ENCODE measurements at places on chromosomes 5 and 9.

DNA sequence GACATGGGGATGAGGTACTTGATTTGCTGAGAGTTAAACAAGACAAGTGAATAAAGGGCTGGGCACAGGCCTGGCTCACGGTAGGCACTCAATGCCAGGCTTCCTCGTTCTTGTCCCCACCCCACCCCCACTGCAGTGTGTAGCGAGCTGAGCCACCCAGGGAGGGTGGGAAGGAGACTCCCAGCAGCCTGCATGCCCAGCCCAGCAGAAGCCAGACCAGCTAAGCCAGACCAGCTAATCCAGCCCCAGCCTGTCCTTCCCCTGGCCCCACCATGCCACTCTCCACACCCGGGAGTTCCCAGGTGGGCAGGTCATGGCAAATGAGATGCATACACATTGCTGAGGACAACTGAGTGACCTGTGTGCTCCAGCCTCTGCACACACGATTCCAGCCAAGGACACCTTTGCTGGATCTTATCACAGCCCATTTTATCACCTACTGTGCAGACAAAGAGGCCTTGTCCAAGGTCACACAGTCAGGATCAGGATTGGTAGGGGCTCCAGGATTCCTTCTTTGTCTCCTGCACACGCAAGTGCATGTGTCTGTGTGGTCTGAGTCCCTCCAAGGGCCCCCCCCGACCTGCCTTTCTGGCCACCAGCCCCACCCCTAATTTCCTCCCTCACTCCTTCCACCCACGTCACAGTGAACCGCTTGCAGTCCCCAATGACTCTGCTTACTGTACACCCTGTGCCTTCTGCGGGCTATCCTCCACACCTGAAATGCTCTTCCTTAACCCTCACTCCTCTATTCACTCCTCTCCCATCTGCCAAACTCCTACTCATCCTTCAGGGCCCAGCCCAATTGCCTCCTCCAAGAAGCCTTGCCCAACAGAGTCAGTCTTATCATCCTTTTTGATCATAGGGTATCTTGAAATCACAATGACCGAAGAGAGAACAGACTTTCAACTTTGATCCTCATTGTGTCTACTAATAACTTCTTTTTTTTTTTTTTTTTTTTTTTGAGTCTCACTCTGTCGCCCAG, 26.6 kb downstream of the DUSP1 start:
- no peak for DNase-seq

DNA sequence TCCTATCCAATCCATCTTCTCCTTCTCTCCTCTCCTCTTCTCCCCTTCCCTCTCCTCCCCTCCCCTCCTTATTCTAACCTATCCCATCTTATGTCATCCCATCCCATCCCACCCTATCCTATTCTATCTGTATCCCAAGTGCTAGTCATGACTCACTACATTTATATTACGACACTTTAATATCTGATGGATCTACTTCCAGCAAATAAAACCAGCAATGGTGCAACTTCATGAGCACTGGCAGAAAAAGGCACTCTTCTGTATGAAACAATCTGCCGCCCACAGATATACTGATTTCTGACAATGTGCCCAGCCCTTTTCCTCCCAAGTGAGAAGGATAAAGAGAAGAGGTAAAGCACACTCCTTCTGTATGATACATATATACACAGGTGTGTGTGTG, 86.6 kb upstream of the ANKH start:
- no peak for DNase-seq

DNA sequence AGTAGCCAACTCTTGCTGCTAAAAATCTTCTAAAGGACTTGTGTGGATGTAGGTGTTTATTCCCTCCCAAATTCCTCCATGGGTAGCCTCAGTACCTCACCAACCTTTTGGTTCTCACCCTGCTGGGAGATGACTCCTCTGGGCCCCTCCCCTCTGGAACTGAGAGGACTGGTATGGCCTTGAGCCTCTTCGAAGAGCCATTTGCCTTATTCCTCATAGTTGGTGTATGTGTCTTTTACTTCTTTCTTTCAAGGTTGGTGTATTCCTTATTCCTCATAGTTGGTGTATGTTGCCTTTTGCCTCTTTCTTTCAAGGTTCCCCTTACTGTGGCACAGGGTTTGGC, 48.3 kb downstream of the GNAQ start:
- DNase-seq: no peak

DNA sequence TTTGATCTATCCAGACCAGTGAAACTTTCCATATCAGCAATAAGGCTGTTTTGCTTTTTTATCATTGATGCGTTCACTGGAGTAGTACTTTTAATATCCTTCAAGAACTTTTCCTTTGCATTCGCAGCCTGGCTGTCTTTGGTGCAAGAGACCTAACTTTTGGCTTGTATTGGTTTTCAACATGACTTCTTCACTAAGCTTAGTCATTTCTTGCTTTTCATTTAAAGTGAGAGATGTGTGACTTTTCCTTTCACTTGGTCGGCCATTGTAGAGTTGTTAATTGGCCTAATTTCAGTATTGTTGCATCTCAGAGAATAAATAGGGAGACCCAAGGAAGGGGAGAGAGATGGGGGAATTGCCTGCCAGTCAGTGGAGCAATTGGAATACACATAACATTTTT, 26.4 kb upstream of the CMYA5 start:
- no peak for DNase-seq

DNA sequence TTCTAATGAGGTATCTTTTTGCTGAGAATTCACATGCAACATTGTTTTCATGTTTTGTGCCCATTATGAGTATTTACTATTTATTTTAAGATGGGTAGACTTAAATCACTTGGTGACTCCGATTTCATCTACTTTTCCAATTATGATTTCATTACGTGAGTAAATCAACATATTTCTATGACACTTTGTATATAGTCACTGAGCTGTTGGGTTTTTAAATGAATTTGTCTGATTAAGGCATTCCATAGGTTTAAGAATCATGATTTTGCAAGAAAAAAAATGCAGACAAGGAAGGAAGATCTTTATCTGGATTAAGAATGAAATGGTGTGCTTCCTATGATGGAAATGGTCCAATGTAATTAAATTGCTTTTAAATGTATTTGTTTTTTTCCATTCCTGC, 661.9 kb downstream of the ANXA1 start:
- no peak for DNase-seq

DNA sequence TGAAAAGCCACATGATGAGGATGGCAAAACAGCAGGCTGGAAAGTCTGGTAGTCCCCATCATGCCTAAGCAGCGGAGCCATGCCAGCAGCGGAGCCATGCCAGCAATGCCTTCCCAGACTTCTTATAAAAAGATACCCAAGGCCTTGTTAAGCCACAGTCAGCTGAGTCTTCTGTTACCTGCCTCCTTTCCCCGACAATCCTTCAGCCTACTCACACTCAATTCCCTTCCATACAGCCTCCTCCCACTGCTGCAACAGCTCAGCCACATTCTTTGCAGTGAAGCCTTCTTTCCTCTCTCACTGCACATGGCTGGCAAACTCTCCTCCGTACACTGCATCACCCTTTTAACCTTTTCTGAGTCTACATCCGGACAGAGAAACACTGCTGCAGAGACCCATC, 114.9 kb downstream of the AUH start:
- no peak for DNase-seq

- no peak for DNase-seq
Measured at GRCh38 chr9:128987805-128988204, 40.3 kb downstream of the NUP188 start.

DNA sequence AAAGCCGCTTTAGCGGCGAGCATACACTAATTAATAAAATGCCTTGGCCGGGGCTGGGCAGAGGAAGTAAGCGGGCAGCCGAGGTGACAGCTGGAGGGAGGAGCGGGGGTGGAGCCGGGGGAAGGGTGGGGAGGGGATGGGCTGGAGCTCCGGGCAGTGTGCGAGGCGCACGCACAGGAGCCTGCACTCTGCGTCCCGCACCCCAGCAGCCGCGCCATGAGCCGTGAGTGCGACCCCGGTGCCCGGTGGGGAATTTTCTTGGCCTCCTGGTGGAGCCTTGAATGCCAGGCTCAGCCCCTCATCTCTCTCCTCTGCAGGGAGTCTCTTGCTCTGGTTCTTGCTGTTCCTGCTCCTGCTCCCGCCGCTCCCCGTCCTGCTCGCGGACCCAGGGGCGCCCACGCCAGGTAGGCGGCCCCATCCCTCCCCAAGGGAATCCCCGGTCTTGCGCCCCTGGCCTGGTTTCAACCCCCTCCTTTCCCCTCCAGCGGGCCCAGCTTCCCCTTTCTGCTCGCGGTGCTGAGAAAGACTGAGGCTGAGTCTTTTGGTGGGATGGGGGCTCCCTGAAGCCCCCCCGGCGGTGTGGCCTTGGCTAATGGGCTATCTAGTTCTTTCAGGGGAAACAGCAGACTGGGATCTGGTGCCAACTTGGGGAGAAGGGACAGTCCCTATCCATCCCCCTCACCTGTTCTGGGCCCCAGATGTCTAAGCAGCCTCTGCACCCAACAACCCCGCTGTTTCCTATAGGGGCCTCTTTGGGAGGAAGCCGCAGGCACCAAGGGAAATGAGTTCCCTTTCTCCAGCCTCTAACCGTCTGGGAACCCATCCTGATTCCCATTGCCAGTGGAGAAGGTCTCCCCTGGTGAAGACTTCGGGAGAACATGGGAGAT, at the start of gene PTGS1:
Gene PTGS1, plus strand, starts transcription at position 156 of the 887 bp plus-strand sequence. Its CDS starts 61 bp downstream, at position 217.
- peak; percentile 6 for DNase-seq

DNA sequence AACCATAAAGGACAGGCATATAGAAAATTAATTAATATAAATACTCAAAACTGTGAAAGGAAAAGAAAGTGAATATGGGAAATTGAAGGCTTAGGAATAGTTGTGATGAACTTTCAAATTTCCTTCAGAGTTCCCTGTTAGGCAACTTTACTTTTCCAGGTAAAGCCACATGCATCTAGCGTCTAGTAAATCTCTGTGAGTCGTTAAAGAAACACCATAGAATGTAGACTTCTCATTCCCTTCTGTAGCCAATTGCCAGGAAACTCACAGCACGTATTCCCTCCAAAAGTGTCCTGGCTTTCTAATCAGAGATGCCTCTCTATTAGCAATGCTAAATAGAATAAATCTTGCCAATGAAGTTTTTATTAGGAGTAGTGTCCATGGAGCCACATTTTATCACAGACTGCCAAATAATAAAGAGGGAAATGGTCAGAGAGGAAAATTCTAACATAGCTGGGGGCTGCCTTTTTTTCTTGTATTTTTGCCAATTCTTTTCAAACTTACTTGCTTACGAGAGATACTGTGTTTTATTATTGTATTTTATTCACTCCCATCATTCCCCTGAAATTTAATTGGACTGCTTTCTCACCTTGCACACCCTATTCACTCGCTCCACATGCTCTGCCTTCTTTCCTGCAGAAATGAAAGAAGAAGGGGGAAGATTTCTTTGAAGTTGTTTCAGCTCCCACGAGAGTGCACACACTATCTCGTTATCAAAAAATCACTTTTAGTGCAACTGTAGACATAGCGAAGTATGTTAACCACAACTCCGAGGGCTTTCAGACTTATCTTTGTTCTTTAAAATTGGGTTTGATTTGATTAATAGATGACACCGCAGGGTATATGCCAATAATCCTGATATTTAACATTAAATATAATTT, 439.0 kb downstream of the CSNK1G3 start:
- no peak for DNase-seq

DNA sequence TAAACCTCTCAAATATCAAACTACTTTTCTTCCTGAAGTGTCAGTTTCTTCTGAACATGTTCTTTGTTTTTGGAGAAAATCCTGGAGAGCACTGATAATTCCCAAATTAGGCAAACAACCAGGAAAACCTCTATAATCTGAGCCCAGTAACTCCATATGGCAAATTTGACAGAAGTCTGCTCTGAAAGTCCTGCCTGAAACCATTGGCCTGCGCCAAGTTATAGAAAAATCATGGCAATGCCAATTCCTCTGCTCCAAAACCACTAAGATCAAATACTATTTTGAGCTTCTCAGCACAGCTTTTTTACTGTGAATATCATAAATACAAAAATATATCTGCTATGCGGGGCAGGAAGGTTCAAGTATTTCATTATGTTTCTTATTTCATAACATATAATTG, 45.9 kb downstream of the PDE4D start:
- DNase-seq: no peak

DNA sequence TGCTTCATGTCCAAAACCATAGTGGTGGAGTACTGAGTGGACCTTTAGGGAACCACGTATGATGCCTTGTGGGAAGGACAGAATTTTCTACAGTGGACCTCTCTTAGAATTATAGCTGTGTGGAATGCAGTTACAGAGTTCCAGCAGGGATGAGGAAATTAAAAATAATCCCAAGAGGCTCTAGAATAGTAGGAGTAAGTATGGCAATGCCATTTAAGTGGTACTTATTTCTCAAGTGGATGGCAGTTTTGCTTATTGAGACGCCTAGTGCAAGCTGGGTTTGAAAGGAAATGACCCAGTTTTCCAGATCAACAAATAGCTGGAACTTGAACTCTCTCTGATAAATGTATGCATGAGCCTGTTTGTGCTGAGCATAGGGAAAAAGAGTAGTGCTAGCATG, 431.6 kb downstream of the PRR16 start:
- no peak for DNase-seq

DNA sequence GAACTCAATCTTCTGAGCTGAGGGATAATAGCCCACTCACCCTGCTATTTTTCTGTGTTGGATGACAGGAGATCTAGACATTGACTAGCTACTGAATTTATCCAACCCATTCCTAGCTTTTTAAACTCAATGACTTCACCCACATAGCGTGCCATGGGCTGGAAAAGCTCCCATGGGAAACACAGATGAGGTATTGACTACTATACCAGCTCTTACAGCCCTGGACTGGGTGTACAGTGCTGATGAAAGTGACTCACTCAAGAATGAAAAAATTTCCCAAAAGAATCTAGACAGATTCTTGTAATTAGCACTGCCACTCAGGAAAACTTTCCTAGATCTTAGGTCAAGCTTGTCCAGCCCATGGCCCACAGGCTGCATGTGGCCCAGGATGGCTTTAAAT, 72.7 kb upstream of the NREP start:
- DNase-seq: no peak

DNA sequence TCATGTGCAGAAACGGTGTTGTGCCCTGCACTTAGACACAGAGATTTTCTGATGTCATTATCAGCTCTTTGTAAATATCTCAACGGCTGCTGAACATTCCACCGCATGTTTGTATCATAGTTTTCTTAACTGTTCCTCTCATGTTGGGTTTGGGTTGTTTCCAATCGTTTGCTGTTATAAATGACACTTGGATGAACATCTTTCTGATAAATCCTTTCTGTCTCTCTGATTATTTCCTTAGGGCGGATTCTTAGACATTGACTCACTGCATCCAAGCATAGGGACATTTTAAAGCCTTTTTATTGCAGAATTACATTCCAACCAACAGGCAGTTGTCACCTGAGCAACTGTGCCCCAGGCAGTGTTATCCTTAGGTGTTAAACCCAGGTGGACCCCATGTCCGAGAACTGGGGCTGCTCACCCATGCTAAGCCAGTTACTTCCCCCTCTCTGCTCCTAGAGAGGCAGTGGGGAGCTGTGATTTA, 28.5 kb downstream of the COL5A1 start:
- DNase-seq: no peak
